ENCODE measurements at places on chromosomes 2 and 18.

DNA sequence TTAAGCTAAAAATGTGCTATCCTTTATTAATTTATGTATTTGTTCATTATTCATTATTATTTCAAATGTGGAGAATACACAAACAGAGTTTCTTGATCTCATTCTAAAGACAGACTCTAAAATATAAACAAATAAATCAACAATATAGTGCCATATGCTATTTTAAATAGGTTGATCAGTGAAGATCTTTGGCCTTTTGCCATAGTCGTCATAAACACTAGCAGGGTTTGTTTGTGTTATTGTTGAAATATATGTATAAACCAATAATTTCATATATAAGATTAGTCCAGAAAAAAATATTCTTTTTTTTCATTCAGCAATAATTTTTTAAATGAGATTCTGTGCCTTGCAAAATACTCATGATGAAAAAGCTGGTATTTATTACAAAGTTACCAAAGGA is 62.1 kb upstream of the KYNU start:
- no peak for DNase-seq

GRCh38 chr2:214575030-214575429 is 164.2 kb downstream of the VWC2L start:
- DNase-seq = no peak

DNA sequence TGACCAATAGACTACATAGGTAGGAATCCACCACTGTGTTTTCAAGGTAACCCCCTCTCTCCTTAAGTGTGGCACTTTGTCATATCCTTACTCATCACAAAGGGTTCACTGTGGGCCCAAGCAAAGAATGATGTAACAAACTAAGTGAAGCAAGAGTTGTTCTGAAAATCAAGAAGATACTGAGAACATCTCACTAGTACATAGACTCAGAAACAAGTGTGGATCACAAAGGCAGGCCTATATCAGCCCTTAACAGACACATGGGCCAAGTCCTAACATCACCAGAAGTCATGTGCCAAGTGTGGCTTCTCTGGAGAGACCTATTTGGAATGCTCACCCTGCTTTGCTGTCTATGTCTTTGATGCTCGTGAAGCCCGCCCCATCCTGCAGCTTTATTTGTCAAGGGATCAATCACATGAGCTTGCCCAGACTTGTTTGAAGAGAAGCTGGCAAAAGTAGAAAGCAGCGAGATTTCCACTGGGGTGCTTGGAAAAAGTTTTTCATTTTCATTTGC is 131.2 kb upstream of the TTC39C start:
- no peak for DNase-seq

DNA sequence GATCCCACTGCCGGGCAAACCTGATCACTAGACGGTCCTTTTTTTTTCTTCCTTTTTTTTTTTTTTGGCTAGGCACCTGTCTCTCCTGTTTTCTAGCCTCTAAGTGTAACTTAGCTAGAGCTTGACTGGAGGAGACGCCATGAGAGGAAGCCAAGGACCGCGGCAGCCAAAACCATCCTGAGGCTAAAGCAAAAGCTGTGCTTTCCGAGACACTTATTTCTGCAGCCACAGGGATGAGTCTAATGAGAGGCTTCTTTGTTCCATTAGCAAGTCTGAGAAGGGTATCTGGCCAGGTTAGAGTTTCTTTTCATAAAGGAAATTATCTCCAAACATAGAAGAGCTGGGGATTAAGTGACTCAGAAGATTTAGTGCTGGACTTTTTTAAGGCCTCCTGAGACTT is 7.3 kb upstream of the CXCR4 start:
- DNase-seq = no peak

DNA sequence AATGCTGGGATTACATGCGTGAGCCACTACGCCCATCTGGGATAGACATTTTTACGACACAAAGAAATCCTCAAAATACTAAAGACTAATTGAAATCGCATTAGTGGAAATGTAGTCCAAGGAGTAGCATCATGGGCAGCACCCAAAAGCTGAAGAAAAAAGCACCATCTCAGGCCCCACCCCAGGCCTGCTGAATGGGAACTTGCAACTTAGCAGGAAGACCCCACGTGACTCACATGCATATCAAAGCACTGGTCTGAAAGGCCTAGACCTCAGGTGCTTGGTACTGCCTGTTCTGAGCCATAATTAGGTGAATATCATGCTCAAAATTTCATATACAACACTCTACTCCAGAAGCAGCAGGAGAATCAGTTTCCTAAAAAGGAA is 28.9 kb downstream of the SPRED2 start:
- DNase-seq = no peak

GRCh38 chr2:116467243-116467642 is 1347.2 kb upstream of the DDX18 start:
- DNase-seq = no peak

- no peak for DNase-seq
These were observed 978.8 kb upstream of the POU3F3 start for GRCh38 chr2:103875131-103875530.

DNA sequence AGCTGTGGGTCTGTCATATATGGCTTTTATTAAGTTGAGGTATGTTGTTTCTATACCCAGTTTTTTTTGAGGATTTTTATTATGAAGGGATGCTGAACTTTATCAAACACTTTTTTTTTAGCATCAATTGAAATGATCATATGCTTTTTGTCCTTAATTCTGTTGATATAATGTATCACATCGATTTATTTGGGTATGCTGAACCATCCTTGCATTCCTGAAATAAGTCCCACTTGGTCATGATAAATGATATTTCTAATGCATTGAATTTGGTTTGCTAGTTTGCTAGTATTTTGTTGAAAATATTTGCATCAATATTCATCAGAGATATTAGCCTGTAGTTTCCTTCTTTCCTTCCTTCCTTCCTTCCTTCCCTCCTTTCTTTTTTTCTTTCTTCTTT is 22.5 kb upstream of the CWC22 start:
- DNase-seq = no peak

DNA sequence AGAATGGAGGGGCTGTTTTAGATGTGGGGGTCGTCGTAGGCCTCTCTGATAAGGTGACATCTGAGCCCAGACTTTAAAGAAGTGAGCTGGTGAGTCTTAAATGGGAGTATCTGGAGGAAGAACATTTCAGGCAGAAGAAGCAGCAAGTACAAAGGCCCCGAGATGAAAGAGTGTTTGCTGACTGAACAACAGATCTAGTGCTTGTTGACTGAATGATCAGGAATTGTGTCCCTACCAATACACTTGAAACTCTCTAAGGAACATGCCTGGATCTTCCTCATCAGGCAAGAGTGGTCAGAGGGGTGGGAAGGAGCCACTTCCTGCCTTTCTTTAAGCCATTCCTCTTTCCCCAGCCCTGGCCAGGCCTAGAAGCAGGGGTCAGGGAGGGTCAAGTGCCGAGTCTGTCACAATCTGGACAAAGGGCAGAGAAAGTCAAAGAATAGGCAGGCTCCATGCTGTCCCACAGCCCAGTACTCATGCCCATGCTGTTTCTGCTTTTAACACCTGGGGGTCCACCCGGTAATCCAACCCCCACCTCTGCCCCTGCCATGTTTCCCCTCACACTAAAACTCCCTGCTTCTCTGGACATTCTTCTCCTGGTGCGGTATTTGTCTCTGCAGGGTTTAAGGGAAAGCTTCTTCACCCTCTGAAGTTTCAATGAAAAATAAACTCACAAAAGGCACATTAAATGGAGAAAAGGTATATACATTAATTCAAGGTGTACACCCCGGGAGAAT is 3.0 kb upstream of the TMEM37 start:
- DNase-seq = no peak
